ENCODE measurements at places on chromosomes 2 and 18.

GRCh38 chr2:119473621-119474370, 42.1 kb downstream of the TMEM37 start:
- no peak overlapping the region for H3K27ac ChIP-seq
- H3K27me3 ChIP-seq = peaks cover 2% of the 10 kb centered on the region
- no peak overlapping the region for H3K4me3 ChIP-seq
- peaks cover 17% of the 10 kb centered on the region for H3K4me1 ChIP-seq

GRCh38 chr18:78925557-78926242, 53.9 kb upstream of the SALL3 start:
- no peak for DNase-seq
- no peaks in the 10 kb centered on the region for H3K4me1 ChIP-seq
- no peak overlapping the region for H3K4me3 ChIP-seq
- H3K36me3 ChIP-seq = no peaks in the 10 kb centered on the region
- H3K27ac ChIP-seq = no peak overlapping the region
- no peaks in the 10 kb centered on the region for H3K27me3 ChIP-seq

GRCh38 chr2:200225951-200226350, 80.5 kb upstream of the SPATS2L start:
- H3K27me3 ChIP-seq = no peaks in the 10 kb centered on the region
- no peaks in the 10 kb centered on the region for H3K4me1 ChIP-seq
- H3K36me3 ChIP-seq = no peaks in the 10 kb centered on the region
- H3K4me3 ChIP-seq = no peak overlapping the region

DNA sequence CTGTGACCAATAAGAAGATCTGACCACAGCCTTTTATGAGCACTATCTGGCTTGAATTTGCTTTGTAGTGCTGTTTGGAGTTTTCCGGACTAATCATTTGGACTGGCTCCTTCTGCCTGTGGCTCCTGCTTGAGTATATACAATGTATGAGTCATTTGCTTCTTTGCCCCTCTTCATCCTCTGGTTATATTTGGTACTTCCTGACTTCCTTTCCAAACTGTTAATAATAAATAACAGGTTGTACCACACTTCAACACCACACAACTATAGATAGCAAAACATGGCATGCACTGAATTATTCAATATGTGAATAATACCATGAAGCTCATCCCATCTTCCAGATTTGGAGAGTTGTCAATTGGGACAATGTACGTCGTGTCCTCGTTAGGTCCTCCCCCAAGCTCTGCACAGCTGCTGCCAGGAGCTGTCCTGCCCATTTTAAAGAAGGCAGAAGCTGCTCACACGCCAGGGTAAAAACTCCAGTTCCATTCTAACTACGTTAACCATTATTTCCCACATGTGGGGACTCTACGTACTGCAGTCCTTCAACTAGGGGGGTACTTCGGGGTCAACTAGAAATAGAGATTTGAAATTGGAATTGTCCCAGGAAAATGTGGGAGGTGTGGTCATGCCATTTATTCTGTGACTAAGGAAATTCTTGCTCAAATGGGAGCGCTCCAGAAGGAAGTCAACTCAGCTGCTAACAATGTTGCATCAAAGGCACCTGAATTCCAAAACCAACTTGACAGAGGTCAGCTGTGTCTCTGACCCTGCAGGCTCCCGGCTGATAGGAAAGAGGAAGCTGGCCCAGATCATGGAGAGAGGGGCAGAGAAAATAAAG, 38.1 kb downstream of the ST8SIA5 start:
- no peaks in the 10 kb centered on the region for H3K27me3 ChIP-seq
- no peak overlapping the region for H3K27ac ChIP-seq
- H3K4me3 ChIP-seq = no peak overlapping the region
- no peak for DNase-seq
- peaks cover 3% of the 10 kb centered on the region for H3K36me3 ChIP-seq
- H3K4me1 ChIP-seq = peaks cover 37% of the 10 kb centered on the region

DNA sequence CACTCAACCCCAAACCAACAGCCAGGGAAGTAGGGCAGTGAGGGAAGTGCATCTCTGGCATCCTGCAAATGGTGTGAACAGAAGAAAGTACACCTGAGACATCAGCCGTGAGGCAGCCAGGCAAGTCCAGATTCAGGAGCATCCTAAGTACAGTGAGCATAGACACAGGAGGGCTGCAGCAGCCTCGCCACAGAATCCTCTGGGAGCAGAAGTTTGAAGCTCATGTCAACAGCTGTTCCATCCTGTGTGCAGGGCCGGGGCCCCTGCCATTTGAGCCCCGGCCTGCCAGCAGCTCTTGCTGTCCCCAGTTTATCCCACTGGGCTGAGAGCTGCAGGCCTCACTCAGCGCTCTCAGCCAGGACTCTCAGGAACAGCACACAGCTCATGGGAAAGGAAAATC, 14.5 kb downstream of the LOXHD1 start:
- H3K36me3 ChIP-seq = no peaks in the 10 kb centered on the region
- H3K27ac ChIP-seq = no peak overlapping the region
- DNase-seq = no peak
- H3K4me1 ChIP-seq = no peaks in the 10 kb centered on the region
- H3K4me3 ChIP-seq = no peak overlapping the region

DNA sequence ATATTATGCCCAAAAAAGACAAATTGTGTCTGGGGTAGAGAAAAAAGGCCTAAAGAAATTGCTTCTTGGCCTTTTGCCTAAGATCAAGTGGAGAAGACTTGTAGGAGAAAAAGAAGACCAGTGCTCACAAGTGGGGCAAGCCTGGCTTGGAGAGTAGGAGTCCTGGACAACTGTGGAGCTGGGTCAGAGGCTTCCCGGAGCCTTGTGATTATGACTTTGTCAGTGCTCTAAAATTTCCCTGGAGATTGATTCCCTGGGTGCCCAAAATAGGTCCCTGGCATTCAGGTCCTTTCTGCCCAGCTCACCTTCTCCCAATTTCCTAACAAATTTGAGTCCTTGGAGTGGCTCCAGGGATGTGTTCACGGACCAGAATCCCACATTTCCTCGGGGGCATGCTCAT, 787 bp upstream of the TRIM54 start:
- no peak overlapping the region for H3K4me3 ChIP-seq
- H3K4me1 ChIP-seq = peaks cover 8% of the 10 kb centered on the region
- H3K27me3 ChIP-seq = peaks cover 16% of the 10 kb centered on the region
- no peak overlapping the region for H3K27ac ChIP-seq
- no peak for DNase-seq

DNA sequence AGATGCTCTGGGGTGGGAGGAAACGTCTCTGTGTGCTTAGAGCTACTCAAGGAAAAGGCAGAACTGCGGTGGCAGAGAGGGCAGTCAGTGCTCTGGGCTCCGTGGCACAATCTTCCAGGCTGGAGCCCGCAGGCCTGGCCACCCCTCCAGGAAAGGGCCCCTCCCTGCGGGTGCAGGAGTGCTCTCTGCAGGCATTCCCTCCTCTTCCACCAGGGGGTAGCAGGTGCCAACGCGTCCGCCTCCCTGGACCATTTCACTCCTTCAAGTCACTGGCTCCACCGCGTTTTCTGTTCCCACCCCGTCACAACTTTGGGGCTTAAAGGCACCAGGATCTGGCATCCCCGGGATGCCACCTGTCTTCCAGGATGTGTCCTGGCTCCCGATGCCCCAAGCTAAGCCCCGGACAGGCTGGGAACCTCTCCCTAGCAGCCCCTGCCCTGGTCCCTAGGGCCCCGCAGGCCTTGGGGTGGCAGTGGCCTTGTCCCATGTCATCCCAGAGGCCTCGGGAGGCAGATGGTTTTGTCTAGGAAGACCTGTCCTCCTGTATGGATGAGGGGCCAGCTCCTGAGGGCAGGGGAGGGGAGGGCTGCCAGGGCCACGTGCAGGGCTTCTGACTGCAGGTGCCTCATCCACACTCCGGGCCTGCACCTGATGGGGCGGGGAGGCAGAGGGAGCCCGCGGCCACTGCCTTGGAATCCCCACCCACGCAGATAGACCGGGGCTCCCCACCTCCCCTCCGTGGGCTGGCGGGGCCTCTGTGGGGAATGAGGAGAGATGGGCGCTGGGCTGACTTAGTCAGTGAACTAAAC, 26.4 kb downstream of the KCNIP3 start:
- H3K4me1 ChIP-seq = peaks cover 6% of the 10 kb centered on the region
- no peak overlapping the region for H3K27ac ChIP-seq
- H3K36me3 ChIP-seq = peaks cover 9% of the 10 kb centered on the region

GRCh38 chr18:49503931-49504330, 16.9 kb upstream of the C18orf32 start:
- peaks cover 3% of the 10 kb centered on the region for H3K27me3 ChIP-seq
- DNase-seq = no peak
- H3K4me3 ChIP-seq = no peak overlapping the region
- no peak overlapping the region for H3K27ac ChIP-seq
- H3K36me3 ChIP-seq = no peaks in the 10 kb centered on the region

GRCh38 chr2:142112757-142113221, 18.0 kb downstream of the LRP1B start:
- DNase-seq = peak; percentile 34
- no peaks in the 10 kb centered on the region for H3K36me3 ChIP-seq
- H3K4me1 ChIP-seq = no peaks in the 10 kb centered on the region
- no peaks in the 10 kb centered on the region for H3K27me3 ChIP-seq
- no peak overlapping the region for H3K27ac ChIP-seq

DNA sequence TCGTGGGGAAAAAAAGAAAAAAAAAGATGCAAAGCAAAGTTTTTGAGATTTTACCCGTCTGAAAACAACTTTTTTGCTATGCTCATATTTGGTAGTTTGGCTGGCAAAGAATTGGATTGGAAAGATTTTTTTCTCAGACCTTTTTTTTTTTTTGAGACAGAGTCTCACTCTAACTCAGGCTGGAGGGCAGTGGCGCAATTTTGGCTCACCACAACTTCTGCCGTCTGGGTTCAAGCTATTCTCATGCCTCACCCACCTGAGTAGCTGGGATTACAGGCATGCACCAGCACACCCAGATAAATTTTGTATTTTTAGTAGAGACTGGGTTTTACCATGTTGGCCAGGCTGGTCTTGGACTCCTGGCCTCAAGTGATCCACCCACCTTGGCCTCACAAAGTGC, 56.3 kb upstream of the TANC1 start:
- no peaks in the 10 kb centered on the region for H3K36me3 ChIP-seq
- H3K4me3 ChIP-seq = no peak overlapping the region
- peaks cover 13% of the 10 kb centered on the region for H3K27me3 ChIP-seq

- H3K36me3 ChIP-seq = no peaks in the 10 kb centered on the region
- H3K27me3 ChIP-seq = no peaks in the 10 kb centered on the region
- H3K4me1 ChIP-seq = no peaks in the 10 kb centered on the region
- no peak for DNase-seq
- no peak overlapping the region for H3K4me3 ChIP-seq
These were observed 208.1 kb upstream of the REG3G start for GRCh38 chr2:78817430-78817829.

GRCh38 chr2:207502577-207503198, 27.1 kb upstream of the CREB1 start:
- H3K27me3 ChIP-seq = no peaks in the 10 kb centered on the region
- no peak overlapping the region for H3K4me3 ChIP-seq
- no peak overlapping the region for H3K27ac ChIP-seq

DNA sequence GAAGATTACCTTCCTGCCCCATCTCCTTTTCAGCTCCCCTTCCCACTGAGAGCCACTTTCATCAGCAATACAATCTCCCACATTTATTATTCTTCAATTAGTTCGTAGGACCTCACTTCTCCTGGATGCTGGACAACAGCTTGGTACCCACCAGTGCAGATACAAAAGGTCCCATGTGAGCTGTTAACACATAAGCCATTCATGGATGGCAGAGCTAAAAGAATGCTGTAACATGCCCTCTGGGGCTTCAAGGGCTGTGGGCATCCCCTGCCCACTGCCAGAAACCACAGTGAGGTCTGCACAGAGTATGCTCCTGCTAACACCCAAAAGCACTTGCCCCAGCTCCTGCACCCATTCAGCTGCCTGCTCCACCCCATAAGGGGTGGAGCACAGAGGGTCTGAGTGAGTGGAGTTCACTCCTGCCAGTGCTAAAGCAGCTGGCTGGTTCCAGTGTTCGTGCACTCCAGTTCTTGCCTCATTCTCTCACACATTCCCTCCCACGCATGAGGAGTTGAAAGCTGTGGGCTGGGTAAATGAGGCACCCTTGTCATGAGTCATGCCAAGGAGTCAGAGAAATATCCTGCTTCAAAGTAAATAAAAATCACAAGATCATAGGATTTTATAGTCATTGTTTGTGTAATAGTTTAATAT, 305.9 kb upstream of the TMEFF2 start:
- H3K4me1 ChIP-seq = no peaks in the 10 kb centered on the region
- H3K36me3 ChIP-seq = no peaks in the 10 kb centered on the region
- H3K4me3 ChIP-seq = no peak overlapping the region
- no peak for DNase-seq

- peaks cover 18% of the 10 kb centered on the region for H3K4me1 ChIP-seq
- H3K36me3 ChIP-seq = peaks cover 4% of the 10 kb centered on the region
- H3K27me3 ChIP-seq = peaks cover 6% of the 10 kb centered on the region
- no peak overlapping the region for H3K27ac ChIP-seq
- H3K4me3 ChIP-seq = no peak overlapping the region
- DNase-seq = no peak
These were observed 13.4 kb upstream of the MAP3K2 start for GRCh38 chr2:127400897-127401756.
